ENCODE measurements at places on chromosomes 4 and X.

DNA sequence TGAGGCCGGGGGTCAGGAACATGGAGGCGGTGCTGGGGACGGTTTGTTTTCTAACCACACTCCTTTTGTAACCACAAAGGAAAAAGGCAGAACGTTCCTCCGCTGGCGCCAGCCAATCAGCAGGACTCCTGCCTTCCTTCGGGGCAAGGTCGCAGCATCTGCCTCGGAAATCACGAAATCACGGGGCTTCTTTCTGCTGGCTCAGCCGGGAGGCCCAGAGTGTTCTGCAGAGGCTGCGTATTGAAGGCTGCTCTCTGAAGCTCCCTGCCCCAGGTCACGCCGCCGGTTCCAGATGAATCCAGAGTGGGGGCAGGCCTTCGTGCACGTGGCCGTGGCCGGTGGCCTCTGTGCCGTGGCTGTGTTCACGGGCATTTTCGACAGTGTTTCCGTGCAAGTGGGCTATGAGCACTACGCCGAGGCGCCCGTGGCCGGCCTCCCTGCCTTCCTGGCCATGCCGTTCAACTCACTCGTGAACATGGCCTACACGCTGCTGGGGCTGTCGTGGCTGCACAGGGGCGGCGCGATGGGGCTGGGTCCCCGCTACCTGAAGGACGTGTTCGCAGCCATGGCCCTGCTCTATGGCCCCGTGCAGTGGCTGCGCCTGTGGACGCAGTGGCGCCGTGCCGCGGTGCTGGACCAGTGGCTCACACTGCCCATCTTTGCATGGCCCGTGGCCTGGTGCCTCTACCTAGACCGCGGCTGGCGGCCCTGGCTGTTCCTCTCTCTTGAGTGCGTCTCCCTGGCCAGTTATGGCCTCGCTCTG lies 9.4 kb downstream of the TMEM187 start:
- no peak for DNase-seq

- no peak for DNase-seq
Measured at GRCh38 chr4:13605330-13605729, 22.2 kb downstream of the BOD1L1 start.

DNA sequence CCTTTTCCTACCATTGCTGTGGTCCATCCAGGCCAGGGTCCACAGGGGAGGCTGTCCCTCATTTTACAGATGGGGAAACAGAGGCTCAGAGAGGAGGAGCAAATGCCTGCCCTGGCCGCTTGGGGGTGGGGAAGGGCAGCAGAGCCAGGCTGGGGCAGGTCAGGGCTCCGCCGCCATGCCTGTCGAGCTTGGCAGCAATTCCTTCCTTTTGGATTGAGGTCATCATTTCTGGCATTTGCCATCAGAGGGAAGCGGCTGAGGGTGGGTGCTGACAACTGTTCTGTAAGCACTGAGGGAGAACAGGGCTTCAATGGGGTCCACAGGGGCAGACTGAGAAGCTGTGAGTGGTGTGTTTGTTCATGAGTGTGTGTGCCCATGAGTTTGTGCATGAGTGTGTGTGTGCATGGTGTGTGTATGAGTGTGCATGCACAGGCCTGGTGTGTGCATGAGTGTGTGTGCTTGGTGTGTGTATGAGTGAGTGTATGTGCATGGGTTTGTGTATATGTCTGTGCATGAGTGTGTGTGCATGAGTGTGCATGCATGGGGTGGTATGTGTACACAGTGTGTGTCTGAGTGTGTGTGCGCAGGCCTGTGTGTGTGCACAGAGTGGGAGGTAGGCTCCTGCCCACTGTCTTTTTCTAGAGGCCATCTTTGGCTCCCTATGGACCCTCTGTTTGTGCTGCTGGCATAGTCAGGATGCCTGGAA lies 115.2 kb downstream of the SORCS2 start:
- DNase-seq = no peak

DNA sequence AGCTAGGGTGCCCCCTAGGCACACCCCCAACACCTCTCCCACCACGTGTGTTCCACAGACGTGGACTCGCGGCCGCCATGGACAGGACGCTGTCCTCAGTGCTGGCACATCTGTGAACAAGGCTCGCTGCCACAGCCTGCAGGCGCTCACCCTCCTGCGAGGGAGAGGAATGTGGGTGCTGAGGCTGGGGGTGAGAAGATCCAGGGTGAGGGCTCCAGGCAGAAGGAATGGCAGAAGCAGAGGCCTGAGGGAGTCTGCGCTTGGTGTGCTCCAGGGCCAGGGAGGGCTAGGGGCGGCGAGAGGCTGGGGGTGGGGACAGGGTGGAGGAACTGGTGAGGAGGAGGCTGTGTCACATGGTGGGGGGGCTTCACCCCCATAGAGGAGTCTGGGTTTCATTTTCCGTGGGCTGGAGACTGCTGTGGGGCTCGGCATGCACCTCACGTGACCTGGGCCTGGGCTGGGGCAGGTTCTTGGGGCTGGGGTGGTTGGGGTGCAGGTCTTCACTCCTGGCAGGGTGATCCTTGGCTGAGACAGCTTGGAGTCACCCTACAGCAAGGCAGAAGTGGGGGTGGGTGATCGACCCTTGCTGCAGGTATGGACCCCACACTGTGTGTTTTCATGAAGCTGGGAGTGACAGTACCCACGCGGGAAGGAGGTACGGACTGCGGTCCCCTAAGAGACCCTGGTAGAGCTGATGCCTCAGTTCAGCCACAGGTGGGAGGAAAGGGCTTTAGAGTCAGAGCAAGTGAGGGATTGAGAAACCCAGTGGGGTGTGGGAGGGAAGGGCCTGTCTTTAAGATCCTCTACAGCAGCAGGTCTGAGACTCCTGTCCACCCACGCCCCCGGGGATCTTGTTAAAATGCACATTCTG lies 103.7 kb downstream of the PSAPL1 start:
- no peak for DNase-seq

DNA sequence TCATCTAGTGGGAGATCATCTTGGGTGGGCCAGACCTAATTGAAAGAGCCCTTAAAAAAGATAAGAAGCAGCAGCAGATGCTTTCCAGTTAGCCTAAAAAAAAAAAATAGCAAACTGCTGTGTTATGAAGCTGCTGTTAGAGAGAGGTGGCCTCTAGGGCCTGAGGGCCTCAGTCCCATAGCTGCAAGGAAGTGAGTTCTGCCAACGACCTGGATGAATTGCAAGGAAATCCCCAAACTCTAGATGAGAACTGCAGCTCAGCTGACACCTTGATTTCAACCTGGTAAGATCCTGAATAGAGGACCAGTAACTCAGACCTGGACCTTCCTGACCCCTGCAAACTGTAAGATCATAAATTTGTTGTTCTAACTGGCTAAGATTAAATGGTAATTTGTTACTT lies 275.2 kb downstream of the TENM3 start:
- DNase-seq = no peak

DNA sequence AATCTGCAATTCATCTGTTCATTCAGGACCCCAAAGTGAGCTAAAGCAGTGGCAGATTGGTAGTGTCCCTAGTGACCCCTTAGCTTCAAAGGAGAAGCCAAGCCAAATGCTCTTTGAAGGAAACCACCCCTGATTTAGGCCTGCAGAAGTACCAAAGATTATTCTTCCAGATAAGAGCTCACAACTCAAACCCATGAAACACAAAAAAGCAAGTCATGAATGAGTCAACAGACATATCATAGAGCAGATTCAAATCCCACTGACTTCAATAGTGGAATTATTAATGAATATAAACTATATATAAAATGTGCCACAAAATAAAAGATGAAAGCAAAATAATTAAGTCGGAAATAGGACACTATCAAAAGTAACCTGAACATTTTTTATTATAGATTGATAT lies 197.6 kb downstream of the SCFD2 start:
- no peak for DNase-seq

GRCh38 chrX:153379971-153380581 lies 21.1 kb downstream of the PNMA6E start:
- no peak for DNase-seq

- DNase-seq = no peak
Measured at GRCh38 chr4:38894322-38894982, 26.8 kb downstream of the FAM114A1 start.

DNA sequence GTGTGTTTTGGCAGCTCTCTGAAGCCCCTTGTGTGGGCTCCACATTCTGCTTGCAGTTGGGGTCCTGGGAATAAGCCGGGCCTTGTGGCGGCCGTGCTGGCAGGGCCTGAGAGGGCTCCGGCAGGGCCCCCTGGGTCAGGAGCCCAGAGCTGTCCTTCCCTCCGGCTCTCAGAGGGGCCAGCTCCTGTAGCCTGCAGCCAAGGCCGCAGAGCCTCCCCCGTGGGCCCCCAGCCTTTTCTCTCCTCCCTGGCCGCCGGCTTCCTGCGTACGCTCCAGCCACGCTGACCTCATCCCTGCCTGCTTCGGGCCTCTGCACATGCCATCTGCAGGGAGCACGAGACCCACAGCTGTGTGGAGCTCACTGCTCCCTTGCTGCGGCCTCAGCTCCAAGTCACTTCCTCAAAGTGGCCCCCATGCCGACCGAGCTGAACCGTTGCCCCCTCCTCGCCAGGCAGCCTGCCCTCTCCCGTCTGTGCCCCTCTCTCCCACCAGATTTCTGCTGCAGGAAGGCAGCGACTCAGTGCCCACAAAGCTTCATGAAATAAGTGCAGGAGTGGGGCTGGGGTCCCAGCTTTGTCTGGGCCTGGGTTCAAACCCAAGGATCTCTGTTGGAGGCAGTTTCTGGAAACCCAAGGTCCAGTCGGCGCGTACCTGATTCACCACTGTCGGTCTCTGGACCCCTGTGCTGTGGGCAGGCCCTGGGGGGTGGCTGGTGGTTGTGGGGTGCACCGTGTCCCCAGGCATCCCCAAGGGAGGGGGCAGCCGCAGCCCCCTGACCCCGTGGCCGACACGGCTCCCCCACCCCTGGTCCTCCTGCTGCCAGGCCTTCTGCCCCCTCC lies 57.1 kb upstream of the NKX1-1 start:
- DNase-seq = peak; percentile 77

All from AG08396 (cell line).